ENCODE measurements at places on chromosomes 5 and 9.

GRCh38 chr5:119187776-119188529 is 117.1 kb downstream of the DMXL1 start:
- DNase-seq = no peak

DNA sequence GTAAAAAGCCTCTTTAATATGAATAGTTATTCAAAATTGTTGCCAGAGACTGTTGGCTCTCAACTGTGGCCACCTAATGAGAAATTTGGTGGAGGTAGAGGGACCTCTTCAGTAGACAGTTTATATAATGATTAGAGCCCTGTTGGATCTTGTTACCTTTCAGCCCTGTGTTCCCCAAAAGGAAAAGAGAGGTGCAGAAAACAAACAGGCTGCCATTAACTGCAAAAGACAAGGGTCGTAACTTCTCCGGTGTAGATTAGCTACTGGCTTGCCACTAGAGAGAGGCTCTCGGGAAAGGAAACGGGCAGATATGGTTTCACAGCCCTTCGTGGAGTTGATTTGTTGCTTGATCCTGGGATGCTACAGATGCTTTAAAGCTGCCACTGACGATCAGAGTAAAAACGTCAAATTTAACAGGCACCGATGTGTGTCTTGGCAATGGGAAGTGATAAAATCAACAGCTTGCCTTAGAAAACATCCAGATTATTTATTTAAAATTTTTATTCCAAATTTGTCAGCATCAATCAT is 7.8 kb downstream of the FST start:
- no peak for DNase-seq

- no peak for DNase-seq
Measured at GRCh38 chr9:73667749-73668148, 516.1 kb downstream of the ANXA1 start.

DNA sequence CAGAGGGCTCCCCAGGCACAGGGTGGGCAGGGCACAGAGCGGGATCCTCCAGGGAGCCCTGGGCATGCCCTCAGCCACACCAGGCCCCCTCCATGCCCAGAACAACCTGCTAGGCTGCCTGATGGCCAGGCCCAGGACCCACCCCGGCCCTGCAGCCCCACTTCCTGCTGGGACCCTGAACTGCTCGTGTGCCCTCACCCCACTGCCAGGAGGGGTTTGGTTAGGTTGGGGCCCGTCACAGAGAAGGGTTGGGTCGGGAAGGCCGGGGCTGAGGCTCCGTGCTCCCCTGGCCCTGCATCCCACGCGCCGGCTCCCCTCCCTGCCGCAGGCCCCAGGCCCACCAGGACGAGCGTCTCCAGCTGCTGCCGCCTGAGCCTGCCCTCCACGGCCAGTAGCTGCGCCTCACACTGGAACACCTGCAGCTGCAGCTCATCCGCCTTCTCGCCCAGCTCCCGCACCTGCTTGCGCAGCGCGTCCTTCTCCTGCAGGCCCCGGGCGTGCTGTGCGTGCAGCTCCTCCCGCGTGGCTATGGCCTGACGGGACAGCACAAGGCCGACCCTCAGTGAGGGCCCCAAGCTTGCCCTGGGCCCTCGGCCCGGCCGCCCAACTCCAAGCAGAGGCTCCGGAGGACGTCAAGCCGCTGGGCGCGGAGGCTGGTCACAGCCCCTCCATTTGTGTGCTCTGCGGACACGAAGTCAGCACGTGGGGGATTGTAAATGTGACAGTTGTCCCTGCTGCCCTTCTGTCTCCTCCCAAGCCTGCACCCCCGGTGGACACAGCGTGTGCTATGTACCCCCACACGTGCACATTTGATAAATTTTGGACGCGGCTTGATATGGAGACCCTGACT is 4.0 kb upstream of the DNLZ start:
- no peak for DNase-seq

- no peak for DNase-seq
Measured at GRCh38 chr9:38358390-38359296, 33.9 kb upstream of the ALDH1B1 start.

GRCh38 chr9:113580041-113580953 is 116.8 kb downstream of the RGS3 start:
- DNase-seq = peak; percentile 35

DNA sequence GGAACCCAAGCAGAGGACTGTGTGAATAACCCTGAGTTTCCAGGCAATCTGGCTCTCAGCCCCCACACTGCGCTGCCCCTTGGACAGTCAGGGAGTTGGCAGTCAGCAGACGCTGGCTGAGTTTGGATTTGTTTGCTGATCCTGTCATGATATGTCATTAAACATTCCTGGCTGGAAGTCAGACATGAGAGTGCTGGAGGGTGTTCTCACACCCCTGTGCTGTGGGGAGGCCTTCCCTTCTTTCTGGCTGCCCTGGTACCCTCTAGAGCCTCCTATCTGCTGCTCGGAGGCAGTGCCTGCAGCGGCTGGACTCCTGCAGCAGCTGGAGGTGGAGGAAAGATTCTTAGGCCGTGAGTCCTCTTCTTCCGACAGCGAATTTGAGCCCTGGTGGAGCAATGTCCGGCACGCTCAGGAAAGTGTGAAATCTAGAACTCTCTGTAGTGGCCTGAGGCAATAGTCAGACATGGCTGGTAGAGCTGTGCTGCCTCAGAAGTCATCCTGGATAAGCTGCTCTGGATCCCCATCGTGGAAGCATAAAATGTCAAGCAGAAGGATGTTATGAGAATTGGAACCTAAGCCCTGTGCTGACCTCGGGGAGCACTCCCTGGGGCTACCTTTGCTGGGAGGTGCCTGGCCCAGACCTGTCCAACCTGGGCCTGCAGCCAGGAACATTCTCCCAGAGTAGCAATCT is 72.0 kb downstream of the PDE8B start:
- DNase-seq = no peak

DNA sequence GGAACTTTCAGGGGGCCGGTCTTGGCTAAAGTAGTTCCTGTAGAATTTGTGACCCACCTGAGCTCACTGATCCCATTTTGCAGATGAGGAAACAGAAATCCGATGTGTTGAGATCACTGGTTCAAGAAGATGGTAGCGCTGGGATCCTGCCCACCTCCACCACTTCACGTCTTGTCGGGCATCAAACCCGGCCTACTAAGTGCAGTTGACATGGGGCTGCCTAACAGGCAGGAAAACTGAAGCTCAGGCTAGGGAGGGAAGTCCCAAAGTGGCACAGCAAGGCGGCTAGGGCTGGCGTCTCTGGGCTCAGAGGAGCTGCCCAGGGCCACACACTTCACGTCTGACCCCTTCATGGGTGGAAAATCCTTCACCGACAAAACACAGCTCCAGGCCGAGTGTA is 502 bp upstream of the ENG start:
- no peak for DNase-seq

- DNase-seq = no peak
Measured at GRCh38 chr9:136019681-136020060, 58.5 kb upstream of the UBAC1 start.

DNA sequence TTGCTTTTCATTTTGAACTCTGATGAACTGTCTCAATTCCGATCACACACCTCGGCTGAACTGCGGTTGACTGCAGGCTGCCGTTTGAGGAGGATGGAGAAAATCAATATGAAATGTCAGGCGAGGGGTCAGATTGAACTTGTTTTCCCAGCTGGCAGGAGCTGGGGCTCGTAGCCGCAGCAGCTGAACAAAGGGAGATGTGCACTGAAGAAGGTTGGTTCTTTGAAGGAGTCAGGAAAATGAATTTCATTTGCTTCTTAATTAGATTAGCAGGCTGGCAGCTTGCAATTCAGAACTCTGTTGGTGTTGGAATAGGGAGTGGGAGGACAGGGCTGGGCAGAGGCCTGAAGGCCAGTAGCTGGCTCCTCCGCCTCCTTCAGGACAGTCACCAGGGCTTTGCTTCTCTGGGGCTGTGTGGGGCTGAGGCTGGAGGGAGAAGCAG is 117.4 kb upstream of the GPR151 start:
- no peak for DNase-seq

DNA sequence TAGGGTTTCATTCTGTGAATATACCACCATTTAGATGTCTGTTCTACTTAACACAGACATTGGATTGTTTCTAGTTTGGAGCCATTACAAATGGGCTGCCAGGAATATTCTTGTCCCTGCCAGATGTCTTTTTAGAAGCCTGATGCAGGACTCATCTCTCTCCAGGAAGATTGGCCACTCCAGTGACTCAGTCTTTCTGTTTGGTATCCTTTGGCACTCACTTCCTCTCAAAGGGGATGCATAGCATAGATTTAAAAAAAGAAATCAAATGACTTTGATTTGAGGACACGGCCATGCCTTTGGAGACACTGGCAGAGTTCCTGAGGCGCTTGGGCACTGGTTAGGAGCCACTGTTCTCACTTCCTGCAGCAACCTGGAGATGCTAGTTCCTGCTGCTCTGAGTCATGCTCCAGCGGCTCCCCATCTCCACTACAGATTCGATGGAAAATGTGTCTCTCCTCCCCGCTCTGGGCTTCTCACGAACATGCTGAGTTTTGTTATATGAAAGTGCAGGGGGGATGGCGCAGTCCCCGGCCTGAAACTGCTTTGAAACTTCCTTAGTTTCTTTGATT is 3.5 kb upstream of the ZNF366 start:
- DNase-seq = no peak

DNA sequence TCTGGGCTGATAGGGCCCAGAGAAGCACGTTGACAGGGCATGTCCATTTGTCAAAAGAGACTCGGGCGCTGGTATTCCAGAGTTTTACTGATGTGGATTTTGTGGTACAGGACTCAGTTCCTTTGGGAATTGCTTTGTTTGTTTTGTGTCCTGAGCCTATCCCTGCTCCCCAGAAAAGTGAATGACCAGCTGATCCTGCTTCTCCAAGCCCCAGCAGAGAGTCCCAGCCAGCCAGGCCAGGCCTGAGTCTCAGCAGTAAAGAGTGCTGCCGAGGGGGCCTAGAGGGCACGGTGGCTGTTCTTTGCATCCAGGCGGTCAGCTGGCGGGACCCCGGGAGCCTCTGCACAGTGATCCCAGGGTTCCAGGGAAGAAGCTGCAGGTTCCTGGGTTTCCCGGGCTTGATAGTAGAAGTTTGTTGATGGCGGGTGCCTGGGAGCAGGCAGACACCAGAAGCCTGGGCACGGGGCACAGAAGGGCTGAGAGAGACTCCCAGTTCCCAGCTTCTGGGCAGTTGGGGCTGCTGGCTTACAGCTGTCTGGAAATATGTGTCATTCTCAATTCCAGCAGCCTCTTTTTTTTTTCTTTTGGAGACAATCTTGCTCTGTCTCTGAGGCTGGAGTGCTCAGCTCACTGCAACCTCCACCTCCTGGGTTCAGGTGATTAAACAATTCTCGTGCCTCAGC is 8.7 kb downstream of the PRDM12 start:
- DNase-seq = no peak

- no peak for DNase-seq
Measured at GRCh38 chr5:59786334-59786805, 107.2 kb downstream of the PDE4D start.

GRCh38 chr5:109365653-109366052 is 44.1 kb downstream of the PJA2 start:
- no peak for DNase-seq

GRCh38 chr9:18800579-18800978 is 232.4 kb downstream of the SAXO1 start:
- DNase-seq = no peak

- no peak for DNase-seq
Measured at GRCh38 chr5:170168797-170169196, 63.1 kb downstream of the FOXI1 start.

DNA sequence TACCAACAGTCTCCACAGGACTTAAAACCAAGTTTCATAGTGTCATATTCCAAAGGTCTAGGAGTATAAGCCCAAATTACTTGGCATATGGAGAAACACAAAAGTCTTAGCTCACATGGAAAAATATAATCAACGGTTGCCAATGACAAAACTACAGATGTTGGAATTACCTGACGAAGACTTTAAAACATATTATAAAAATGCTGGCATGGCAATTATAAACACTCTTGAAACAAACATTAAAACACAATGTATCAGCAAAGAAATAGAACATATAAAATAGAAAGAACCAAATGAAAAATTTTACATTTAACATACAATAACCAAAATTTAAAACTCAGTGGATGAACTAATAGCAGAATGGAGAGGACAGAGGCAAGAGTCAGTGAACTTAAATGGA is 7.9 kb upstream of the WDR41 start:
- no peak for DNase-seq

DNA sequence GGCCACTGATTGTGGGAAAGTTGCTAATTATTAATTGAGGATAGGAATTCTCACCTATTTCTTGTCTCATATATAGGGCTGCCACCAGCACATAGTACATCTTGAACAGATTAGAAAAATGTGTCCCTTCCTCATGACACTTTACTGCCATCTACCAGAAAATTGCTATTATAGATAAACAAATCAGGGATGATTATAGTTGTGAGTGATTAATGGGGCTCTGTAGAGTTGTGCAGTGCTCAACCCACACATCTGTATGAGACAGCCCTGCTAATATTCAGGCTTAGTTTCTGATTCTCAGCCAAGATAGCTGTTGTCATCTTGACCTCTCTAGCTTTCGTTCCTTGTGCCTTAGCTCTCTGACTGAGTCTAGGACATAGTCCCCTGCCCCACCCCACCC is 373.3 kb downstream of the TLE4 start:
- DNase-seq = no peak

DNA sequence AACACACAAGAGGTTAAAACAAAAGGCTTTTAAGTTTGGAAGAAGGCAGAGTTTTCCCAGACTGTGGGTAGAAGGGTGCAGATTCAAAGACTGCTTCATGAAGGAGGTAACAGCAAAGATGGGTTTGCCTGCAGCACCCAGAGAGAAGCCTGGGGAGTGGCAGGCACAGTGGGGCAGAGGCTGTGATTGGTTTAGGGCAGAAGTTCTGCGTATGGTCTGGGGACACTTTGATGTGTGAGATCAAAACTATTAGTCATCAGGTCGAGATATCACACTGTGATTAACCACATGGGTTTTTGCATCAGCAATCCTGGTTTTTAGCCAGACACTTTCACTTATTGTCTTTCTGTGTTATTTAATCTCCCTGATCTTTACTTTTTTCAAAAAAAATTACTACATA is 188.8 kb upstream of the GLRA1 start:
- peak; percentile 2 for DNase-seq

DNA sequence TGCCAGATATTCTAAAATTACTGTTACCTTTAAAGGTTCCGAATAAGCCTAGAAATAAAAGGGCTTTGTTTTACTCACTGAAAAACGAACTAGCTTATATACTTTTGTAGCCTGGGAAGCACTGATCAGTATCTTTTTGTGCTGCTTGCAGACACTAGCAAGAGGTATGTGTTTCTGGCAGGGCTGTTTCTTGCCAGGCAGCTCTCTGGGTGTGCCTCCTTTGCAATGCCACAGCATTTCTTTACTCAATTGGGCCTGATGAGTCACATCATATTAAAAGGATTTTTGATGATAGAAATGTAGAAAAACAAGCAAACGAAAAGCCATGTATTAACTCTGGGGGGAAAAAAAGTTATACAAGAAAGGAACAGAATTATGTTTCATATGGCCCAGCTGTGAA is 35.6 kb downstream of the CD180 start:
- DNase-seq = peak; percentile 36

GRCh38 chr9:136695435-136695895 is 8.2 kb upstream of the AGPAT2 start:
- DNase-seq = no peak

- DNase-seq = no peak
Measured at GRCh38 chr5:135395451-135395850, 3.6 kb downstream of the MACROH2A1 start.

GRCh38 chr9:25716220-25716872 is 38.1 kb upstream of the TUSC1 start:
- no peak for DNase-seq
